ENCODE measurements at places on chromosomes 7 and 10.

DNA sequence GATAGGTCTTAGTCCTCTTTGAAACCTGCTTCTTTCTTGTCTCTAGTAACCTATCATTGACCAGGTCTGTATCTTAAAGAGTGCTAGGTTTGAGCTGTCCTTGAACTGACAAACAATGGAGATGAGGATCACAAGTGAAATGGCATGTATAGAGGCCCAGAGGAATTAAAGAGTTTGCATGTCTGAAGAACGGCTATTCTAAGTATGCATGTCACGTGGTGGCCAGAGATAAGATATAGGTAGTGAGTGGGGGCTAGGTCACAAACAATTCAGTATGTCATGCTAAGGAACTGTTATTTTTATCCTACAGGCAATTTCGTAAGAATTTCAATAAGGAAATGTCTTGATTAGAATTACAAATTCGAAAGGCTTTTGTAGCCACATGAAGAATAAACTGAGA lies 95.3 kb downstream of the SUGCT start:
- no peak for DNase-seq

DNA sequence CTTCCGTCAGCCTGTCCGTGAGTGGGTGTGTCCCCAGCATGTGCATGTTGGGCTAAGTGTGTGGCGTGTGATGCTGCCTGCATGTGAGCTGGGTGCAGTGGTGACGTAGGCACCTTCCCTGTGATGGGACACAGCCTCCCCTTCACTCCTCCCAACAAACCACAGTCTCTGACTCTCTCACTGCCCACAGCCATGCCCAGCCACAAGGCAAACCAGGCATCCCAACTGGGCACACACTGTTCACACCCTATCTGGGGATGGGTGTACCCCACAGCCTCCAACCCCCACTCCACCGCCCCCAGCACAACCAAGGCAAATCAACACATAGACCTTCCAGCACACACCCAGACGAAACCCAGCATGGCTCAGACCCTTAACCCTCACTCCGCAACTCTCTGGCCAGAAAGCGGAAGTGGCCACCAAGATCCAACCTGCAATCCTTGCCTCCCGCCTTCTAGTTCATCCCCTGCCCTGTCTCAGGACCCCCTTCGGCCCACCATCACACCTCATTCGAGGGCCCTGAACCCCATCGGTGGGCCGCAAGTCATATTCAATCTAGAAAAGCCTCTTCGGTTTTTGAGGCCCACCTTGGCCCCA lies 10.4 kb downstream of the PSD start:
- no peak for DNase-seq

- DNase-seq, result no peak
These were observed 49.9 kb downstream of the ARMC3 start for GRCh38 chr10:22977751-22978150.

DNA sequence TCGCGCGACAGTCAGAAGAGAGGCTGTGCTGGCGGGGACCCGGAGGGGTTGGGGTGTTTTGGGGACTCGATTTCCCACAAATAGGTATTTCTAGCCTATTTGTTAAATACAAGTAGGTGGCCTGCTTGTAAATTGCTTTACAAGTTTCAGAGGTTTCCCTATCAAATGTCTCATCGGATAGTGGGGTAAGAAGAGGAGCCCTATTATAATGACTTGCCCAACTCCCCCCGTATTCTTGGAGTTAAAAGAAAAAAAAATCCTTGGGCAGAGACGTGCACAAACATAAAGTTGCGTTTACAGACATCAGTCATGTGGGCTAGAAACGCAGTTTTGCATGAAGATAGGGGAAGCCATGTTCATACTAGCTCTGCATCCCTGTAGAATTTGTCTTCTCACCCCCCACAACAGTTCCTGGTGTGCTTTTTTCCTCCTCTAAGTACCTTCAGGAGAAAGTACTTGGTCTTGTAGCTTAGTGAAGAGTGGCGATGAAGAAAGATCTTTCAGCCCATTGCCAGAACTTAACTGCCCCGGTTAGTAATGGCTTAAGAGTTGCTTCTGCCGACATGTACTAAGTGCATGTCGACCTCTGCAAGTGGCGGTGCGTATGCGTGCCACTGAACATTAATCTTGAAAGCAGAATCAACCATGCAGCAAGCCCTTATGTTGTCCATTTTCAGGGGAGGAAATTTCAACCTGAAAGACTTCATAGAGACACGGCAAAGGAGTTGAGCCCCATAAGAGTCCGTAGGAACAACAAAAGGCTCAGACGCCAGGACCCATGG lies 832 bp upstream of the TIAL1 start:
- no peak for DNase-seq

GRCh38 chr7:36852017-36852416 lies 127.7 kb upstream of the AOAH start:
- DNase-seq, result no peak

- no peak for DNase-seq
These were observed 85.5 kb downstream of the JCAD start for GRCh38 chr10:29973921-29974320.

- no peak for DNase-seq
These were observed 13.3 kb downstream of the IFIT5 start for GRCh38 chr10:89427629-89428028.

- DNase-seq, result no peak
These were observed 18.6 kb upstream of the DLX5 start for GRCh38 chr7:97043281-97043680.

GRCh38 chr10:47045331-47045861 lies 134.2 kb downstream of the PTPN20 start:
- no peak for DNase-seq

DNA sequence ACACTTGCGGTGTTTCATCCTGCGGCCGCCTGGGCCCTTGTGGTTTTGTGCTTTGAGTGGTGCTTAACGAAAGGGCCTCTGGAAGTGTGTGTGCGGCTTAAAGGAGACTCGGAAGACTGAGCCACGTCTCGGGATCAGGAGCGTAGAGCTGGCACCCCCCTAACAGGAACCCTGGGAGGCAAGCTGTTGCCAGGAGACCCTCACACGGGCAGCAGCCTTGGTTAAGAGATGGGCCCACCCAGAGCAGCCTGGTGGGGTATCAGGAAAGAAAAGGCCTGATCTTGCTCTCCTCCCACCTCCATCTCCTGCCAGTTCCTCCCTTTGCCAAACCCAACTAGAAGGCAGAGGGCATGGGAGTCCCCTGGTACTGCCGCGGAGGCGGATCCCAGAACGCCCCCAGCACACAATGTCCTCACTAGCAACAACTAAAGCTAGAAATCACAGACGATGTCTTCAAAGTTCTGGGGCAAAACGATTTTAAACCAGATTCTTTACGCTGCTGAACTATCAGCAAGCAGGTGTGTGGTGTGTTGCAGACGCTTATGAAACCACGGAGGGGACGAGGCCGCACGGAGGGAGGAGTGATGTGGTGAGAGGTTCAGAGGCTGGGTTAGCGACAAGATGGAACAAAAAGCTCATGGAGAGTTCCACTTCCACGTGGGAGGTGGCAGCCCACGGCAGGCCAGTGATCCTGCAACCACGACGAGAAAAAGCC lies 67.0 kb upstream of the INPP5A start:
- DNase-seq, result no peak

GRCh38 chr10:124596962-124597845 lies 135.6 kb downstream of the LHPP start:
- DNase-seq, result no peak

DNA sequence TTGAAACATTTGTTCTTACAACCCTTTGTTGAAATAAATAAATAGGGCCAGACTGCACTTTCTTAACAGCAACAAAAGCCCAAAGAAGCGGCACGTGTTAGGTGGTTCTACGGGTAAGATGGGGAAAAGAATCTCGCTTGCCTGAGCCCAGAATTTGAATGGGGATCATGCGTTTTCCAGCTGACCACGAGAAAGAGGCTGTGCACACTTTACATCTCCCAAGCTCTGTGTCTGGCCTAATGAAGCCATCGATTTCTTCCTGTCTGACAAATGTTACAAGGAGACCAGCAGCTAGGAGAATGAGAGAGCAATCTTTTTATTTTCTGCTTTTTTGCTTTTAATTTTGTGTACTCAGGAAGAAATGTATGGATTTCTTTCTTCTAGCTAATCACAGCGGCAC lies 52.2 kb downstream of the FRMD4A start:
- no peak for DNase-seq

- DNase-seq, result no peak
These were observed 40.4 kb upstream of the KIAA1217 start for GRCh38 chr10:24168258-24169170.

DNA sequence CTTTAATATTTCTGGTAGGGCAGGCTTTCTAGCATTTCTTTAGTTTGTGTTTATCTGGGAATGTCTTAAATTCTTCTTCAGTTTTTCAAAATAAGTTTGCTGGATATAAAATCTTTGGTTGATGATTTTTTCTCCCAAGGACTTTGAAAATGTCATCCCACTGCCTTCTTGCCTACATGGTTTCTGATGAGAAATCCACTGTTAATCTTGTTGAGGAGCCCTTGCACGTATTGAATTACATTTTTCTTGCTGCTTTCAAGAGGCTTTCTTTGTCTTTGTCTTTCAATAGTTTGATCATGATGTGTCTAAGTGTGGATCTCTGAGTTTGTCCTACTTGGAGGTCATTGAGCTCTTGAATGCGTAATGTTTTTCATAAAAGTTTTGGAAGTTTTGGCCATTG lies 66.0 kb downstream of the CASD1 start:
- DNase-seq, result no peak

DNA sequence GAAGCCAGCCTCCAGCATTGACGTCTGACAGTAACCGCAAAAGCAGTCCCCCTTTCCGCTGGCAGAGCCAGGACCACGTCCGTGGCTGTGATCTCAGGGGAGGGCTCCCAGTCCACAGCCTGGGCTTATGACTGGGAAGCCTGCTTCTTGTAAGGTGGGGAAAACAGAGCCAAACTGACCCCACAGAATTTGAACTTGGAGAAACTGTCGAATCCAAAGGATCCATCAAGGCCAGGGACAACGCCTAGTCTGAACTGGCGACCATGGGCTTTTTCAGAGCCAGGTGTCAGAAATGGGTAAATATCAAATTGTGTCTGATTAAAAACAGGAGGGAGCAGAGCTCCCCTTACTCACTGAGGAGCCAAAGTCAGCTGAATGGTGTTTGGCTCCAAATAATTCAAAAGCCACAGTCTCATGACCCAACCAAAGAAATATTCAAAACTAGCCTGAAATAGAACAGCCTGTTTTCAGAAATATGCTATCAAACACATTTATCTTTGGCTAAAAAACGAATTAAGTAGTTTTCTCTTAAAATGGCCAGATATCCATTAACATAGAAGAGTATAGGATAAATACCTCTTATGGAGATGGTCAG lies 751.4 kb upstream of the GALNT17 start:
- no peak for DNase-seq

- no peak for DNase-seq
These were observed 7.9 kb downstream of the SLC25A28 start for GRCh38 chr10:99612167-99612831.

DNA sequence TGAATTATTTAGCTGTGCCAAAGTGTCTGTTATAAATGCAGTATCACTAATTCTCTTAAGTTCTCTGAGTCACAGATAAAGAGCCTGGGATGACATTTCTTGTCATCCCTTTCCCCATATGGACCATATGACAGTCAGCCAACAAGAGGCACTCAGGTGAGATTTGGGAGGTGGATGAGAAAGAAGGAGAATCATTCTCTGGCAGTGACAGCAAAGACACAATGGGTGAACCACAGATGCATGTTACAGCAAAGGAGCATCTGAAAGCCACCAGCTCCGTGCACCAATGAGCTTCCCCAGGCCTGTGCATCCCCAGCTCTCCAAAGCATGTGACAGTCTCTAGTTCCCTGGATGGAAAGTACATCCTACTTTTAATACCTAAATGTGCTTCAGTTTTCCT lies 10.8 kb downstream of the GIMAP6 start:
- DNase-seq, result no peak

DNA sequence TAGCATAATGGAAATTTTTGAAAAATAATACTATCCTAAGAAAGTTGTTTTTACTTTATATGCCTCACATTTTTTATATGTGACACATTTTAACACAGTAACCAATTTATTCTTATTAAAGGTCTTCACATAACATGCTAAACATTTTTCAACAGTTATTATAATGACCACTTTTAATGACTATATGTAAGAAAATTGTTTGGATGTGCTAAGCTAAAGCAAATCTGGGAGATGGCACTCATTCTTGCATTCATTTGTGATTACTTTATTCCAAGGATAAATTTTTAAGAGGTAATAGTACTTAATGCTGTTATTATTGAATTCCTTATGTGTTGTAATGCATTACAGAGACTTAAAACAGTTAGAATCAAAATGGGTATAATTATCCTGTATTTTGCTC lies 88.1 kb downstream of the ANKIB1 start:
- no peak for DNase-seq

- DNase-seq, result no peak
These were observed 684.6 kb downstream of the MAGI2 start for GRCh38 chr7:78768859-78769258.

DNA sequence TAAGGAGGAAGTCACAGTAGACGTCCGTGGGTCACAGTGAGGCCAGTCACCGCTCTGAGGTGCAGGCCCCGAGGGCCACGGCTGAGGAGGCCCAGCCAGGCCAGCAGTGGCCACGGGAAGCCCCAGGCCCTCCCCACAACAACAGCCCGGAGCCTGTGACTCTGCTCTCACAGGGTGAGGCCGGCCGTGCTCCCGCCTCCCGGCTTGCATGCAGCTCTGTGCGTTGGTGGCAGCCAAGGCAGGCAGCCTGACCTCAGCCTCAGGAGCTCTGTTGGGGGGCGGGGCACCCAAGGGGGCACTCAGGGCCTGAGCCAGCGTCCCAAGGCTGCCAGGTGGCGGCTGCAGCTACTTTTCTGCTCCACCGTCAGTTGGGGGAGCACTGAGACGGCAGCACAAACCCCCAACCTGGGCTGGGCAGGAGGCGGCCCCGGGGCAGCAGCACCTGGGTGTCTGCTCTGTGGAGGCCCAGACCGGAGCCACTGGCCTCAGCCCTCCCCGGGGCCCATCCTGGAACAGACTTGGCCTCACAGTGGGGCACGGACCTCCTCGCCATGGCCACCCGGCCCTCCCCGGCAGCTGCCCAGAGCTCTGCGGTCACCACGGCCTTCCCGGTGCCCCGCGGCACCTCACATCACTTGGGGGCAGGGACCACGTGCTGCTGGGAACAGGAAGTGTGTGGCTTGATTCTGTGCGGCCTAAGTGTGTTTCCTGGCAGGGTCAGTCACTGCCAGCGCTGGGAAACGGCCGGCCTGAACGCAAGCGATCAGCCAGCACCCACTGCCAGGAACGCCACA lies 13.3 kb downstream of the CYP2W1 start:
- no peak for DNase-seq

- no peak for DNase-seq
These were observed 1.7 kb downstream of the VPS37D start for GRCh38 chr7:73669288-73669701.

GRCh38 chr10:95312257-95312656 lies 21.5 kb upstream of the PDLIM1 start:
- DNase-seq, result no peak

GRCh38 chr10:28444031-28444430 lies 88.9 kb upstream of the WAC start:
- no peak for DNase-seq

Data from stimulated activated CD8-positive, alpha-beta memory T cell treated with anti-CD3 and anti-CD28 coated beads, Interleukin-7, amount 100 ng/mL, for 1 hour (primary cell).